K562 (cell line): ENCODE measurements at places on chromosomes 1 and 21.
A peak's percentile ranks its signal among the peaks of the same experiment; 100 is the strongest.

DNA sequence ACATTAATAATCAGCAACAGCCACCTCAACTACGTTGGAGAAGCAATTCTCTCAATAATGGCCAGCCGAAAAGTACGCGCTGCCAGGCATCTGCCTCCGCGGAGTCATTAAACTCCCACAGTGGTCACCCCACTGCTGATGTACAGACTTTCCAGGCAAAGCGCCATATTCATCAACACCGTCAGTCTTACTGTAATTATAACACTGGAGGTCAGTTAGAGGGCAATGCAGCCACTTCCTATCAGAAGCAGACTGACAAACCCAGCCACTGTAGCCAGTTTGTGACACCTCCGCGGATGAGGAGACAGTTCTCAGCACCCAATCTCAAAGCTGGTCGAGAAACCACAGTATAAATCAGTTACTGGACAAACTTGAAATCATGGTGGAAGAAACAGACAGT, 93.9 kb downstream of the KIF1B start:
- no peak for DNase-seq

GRCh38 chr1:201480231-201481003, 11.4 kb upstream of the PHLDA3 start:
- peak; percentile 90 for DNase-seq

- no peak for DNase-seq
Measured at GRCh38 chr21:44353191-44353970, at the start of gene TRPM2. Gene TRPM2 (plus strand): TSS chr21:44353621. CDS start chr21:44353701, 80 bp downstream.

DNA sequence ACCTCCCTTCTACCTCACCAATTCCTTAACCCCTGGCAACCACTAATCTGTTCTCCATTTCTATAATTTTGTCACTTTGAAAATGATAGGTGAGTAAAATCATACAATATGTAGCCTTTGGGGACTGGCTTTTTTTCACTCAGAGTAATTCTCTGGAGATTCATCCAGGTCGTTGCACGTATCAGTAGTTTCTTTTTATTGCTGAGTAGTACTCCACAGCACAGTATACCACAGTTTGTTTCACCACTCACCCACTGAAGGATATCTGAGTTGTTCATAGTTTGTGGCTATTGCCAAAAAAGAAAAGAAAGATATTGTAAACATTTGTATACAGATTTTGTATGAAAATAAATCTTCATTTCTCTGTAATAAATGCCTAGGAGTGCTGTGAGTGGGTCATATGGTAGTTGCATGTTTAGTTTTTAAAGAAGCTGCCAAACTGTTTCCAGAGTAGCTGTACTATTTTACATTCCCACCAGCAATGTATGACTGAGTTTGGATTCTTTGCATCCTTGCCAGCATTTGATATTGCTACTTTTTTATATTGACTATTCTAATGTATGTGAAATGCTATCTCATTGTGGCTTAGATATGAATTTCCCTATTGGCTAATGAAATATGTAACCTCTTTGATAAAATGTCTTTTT, 3.7 kb downstream of the CHD1L start:
- DNase-seq, result no peak
